COLO829 (cell line): ENCODE measurements at places on chromosomes 13 and 19.

DNA sequence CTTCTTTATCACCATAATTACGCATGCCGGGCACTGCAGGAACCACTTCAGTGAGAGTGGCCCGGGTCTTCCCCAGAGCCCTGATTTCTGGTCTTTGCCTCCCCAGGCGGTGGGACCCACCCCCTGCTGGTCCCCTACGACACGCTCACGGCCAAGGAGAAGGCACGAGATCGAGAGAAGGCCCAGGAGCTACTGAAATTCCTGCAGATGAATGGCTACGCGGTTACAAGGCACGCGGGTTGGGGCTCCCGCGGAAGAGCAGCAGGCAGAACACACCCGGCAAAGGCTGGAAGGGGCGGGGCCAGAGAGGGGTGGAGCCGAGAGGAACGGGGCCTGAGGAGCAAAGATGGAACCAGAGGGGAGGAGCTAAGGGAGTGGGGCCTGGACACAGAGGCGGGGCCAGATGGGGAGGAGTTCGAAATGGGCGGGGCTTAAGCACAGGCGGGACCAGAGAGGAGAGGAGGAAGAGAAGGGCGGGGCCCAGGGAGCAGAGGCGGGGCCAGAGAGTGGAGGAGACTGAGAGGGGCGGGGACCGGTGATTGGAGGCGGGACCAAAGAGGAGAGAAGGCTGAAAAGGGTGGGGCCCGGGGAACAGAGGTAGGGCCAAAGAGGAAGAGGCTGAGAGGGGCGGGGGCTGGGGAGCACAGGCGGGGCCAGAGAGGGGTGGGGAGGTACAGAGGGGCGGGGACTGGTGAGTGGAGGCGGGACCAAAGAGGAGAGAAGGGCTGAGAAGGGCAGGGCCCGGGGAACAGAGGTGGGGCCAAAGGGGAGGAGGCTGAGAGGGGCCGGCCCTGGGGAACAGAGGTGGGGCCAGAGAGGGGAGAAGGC lies 73.4 kb downstream of the RYR1 start:
- peak; percentile 100 for DNase-seq

DNA sequence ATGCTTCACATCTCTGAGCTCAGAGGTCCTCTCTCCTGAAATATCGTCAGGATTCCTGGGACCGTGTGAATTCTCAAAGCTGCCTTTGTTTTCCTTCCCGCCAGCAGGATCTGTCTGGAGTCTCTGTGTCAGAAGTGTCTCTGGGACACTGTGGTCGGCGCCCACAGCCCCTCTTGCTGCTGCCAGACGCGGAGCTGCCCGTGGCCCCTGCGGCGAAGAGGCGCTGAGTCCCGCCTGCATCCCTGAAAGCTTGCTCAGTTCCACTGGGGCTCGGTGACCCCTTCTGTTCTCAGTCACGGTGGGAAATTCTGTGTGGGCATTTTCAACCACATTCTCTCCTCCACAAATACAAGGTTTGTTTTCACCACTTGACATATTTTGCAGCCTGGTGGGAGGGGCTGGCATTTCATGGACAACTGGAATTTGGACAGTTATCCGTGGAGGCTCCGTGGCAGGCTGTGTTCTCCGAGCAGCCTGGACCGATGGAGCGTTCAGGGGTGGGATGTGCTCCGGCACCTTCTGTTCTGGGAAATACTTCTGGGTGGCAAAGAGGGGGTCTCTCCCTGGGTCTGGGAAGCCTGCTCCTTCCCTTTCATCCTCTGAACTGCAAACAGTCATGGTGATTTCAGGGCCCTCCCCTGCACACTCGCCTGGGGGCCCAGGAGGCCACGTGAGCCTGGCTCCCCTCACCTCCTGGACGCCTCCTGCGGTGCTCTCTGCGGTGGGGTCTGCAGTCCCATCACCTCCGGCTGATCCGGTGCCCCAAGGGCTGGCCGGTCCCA lies 42.6 kb upstream of the GRTP1 start:
- DNase-seq = no peak

GRCh38 chr19:36225219-36225892 lies 10.4 kb downstream of the ZNF146 start:
- no peak for DNase-seq

- DNase-seq = no peak
Measured at GRCh38 chr13:44165221-44165888, 208.3 kb upstream of the SERP2 start.

DNA sequence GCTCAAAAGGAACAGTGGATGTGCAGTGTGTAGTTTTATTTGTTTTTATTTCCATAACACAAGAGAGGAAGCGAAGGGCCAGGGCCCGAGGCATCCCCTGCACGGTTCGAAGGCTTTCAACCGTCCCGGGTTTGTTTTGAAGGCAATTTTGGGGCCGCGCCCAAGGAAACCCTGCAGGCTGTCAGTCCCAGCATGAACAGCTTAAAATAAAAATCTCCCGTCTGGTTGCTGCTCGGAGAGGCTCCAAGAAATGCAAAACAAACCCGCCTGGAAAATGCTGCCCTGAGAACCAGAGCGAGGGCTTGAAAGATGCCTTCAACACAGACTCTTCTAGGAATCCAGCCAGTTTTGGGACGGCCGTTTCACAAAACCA lies 16.0 kb downstream of the LSM4 start:
- no peak for DNase-seq

GRCh38 chr19:3982701-3983541 lies 2.3 kb downstream of the EEF2 start:
- no peak for DNase-seq

DNA sequence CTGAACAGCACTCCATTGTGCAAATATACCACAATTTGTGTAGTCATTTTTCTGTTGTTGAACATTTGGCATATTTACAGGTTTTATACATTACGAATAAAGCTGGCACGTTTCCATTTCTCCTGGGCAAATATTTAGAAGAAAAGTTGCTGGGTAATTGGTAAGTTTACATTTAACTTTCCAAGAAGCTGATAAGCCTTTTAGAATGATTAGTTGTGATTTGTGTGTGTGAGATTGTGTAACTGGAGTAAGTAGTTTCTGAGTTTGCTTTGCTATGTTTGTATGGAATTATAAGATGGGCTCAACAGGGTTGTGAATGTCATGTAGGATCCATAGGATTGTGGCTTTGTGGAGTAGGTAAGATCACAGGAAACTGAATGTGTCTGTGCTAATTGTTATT lies 1.6 kb upstream of the ZNF529 start:
- no peak for DNase-seq

DNA sequence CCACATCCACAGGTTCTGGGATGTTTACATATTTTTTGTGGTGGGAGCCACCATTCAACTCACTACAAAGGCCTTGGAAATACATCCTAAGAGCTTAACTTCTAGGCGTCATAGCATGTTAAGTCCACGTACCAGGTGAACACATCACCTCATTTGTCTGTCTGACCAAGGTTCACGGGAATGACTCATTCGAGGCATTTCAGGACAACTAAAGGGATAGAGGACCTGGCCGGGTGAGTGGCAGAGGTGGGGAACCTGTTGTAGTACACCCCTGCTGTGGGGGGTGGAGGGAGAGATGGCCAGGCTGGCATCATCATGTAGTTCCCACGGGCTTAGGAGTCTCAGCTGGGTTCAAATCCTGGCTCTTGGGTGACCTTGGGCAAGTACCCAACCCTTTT lies 51.5 kb downstream of the BICRA start:
- DNase-seq = no peak

GRCh38 chr13:22495819-22496218 lies 685.0 kb upstream of the SGCG start:
- no peak for DNase-seq

- DNase-seq = no peak
Measured at GRCh38 chr19:53958168-53958571, 4.6 kb upstream of the CACNG8 start.

GRCh38 chr19:7917267-7918061 lies 2.7 kb upstream of the SNAPC2 start:
- DNase-seq = no peak

- DNase-seq = peak; percentile 51
Measured at GRCh38 chr13:106507560-106508274, 27.7 kb downstream of the EFNB2 start.

DNA sequence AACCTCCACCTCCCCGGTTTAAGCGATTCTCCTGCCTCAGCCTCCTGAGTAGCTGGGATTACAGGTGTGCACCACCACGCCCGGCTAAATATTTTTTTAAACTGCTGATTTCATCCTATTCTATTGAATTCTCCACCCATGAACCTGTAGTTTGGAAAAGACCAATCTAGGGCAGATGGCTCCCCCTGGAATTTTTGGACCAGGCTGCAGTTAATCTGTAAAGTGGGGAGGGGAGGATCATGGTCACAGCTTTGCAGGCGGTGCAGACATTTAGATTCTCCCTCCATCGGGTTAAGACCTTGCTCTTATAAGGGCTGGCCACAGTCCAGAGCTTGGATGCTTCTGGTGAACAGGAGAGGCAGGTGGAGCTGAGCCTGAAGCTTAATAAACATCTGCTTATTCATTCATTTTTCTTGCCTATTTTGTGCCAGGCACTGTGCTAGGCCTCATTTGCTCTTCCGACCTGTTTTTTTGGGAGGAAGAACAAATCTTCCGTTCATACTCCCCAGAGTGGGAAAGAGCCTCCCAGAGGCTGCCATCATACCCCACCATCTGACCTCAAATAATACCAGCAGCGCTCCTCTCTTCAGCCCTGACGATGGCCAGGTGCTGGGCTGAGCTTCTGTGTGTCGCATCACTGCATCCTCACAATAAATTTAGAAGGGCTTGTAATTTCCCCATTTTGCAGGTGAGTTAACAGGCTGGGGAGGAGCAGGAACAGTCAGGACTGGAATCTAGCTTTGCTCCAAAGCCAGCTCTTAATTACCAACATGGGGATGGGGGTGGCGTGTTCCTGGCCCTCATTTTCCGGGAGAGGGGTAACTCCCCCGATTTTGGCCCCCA lies 902 bp upstream of the CCDC106 start:
- DNase-seq = no peak

DNA sequence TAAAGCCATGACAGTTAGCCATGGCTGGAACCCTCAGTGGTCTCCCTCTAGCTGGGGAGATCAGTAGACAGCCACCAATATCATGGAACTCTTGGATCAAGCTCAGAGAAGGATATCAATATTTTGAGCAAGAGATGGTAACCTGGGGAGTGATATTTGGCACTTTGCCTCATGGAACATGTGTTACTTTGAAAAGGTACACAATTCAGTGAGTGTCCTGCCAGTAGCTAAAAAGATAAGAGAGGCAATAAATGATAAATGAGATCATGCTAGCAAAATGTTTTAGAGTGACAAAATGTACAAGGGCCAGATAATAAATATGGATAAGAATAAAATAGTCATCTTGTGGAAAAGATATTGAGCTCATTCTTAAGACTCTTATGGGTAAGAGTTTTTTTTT lies 1618.7 kb downstream of the OLFM4 start:
- no peak for DNase-seq

DNA sequence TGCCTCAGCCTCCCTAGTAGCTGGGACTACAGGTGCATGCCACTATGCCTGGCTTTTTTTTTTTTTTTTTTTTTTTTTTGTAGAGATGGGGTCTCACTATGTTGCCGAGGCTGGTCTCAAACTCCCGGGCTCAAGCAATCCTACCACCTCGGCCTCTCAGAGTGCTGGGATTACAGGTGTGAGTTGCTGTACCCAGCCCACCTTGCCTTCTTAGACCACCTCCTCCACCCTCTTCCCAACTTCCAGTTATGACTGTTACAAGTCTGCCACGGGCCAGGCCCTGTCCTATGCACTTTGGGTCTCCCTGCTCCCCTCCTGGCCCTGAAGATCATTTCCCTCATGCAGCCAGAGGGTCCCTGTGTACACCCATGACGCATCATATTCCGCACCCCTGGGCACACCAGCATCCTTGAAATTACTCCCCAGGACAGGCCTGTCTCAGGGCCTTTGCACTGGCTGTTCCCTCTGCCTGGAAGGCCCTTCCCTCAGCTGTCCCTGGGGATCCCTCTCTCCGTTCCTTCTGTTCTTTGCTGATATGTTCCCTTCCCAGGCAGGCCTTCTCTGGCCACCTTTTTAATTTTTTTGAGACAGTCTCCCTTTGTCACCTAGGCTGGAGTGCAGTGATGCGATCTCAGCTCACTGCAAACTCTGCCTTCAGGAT lies 3.0 kb downstream of the LGALS4 start:
- no peak for DNase-seq

DNA sequence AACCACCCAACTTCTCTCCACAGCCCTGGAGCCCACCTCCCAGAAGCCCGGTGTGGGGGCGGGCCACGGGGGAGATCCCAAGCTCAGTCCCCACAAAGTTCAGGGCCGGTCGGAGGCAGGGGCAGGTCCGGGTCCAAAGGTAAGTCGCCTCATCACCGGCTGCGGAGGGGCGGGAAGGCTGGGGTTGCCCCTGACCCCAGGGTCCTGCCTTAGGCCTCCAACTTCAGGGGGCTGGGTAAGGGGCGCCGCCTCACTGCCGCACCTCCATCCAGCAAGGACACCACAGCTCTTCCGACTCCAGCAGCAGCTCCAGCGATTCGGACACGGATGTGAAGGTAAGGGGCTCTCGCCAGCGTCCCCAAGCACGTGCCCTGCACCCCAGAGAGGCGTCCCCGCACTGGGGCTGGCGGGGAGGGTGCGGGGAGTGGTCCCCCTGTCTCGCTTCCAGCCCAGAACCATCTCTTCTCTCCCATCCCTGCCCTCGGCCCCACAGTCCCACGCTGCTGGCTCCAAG lies 358 bp downstream of the C19orf33 start:
- DNase-seq = no peak

GRCh38 chr19:34096020-34096915 lies 76.0 kb upstream of the LSM14A start:
- peak; percentile 59 for DNase-seq

- no peak for DNase-seq
Measured at GRCh38 chr19:47005164-47005641, 14.4 kb upstream of the NPAS1 start.

DNA sequence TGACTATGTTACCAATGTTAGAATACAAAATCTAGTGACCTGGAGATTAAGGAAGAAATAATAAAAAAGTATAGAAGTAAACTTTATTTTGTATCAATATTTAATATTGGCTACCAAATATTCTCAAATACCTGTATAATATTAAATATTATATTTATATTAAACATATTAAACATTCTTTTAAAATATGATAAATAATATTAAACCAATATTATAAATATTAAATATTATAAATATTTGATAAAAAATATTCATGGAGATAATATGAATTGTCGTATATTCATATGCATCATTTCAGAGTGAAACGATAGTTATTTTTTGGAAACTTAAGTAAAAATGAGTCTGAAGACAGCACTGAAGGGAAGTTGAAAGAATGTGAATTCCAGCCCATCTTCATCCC lies 571.2 kb upstream of the KLF12 start:
- no peak for DNase-seq

- no peak for DNase-seq
Measured at GRCh38 chr19:14480700-14481079, 5.5 kb upstream of the PTGER1 start.

DNA sequence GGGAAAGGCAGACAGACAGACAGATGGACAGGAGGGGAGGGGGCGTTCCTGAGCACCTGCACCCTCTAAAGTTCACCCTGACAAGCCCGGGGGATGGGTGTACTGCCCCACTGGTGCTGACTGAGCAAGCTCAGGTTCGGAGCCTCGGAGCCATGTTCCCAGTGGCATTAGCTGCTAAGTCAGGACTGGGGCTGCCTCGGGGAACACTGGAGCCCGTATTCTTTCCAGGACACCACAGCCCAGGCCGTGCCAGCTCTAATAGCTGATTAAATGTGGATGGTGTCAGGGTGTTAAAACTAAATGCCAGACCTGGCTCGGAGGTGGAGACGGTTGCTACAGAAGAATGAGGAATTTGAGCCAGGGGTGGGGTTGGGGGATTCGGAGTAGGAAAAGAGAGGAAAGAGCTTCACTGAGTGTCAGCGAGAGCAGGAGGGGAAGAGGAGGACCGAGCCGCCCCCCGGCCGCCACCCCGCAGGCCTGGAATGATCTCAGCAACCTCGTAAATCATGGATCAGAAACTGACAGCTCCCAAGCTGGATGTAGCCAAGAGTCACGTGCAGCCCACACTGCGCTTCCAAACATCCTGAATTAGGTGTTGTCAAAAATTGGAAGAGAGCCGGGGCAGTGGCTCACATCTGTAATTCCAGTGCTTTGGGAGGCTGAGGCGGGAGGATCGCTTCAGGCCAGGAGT lies 10.4 kb downstream of the MAP2K2 start:
- no peak for DNase-seq
